ENCODE measurements at places on chromosomes 12 and 14. TPM values are rescaled to one million over a fixed set of nuclear protein-coding genes. Genes with fewer than 3 reads are reported as not detected.

- DNase-seq = no peak
These were observed 52.9 kb downstream of the GNS start for GRCh38 chr12:64706306-64706705.

DNA sequence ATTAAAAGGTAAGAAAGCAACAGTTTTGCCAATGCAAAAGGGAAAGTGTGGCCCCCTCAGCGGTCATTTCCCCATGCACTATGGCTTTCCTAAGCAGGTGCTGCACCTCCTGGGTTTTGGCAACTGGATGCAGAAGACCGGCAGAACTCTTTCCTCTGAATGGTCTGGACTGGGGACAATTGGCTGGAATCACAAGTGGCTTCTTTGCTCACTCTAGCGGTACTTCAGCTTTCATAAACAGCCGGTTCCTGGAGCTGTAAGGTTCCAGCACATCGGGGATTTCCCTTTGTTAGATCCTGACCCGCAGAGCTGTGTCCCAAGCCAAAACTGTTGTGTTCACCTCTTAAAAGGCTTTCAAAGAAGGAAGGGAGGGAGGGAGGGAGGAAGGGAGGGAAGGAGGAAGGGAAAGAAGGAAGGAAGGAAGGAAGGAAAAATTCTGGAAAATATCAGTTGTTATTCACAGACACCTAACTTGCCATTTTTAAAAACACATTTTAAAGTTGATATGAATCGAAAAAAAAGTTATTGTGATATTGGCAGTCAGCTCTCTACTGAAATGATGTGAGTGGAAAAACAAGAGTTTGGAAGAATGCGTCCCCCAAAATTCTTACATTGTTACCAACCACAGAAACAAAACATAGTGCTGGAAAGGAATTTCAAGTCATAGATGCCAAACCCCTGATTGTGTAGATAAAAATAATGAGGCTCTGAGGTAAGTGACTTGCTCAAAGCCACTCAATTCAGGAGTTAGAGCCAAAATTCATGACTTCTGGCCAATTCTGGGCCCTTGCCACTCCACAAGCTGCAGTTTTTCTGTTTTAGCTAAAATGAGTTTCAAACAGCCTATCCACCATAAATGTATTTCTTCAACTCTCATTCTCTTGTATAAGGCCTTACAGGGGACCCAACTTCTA is 220.6 kb upstream of the HMGA2 start:
- no peak for DNase-seq

GRCh38 chr14:94617366-94617941 is 5.3 kb downstream of the SERPINA3 start:
- DNase-seq = no peak

GRCh38 chr12:51098611-51099010 is 15.2 kb upstream of the CSRNP2 start:
- no peak for DNase-seq

DNA sequence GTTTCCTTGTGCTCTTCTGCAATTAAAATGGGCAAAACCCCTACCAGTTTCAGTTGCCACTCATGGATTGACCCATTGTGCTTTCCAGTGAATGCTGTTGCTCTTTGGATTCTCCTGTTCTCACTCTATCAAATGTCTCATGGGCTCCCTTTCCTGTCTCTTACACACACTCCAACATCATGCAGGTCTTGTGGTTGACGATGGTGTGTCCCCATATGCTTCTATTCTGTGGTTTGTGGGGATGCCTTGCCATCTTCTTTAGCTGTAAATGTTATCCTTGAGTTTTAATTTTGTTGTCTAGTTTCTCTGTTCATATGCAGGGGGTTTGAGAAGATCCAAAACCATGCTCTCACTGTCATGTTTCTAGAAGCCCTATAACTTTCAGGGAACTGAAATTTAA is 31.9 kb upstream of the FBXO34 start:
- DNase-seq = no peak

KRT82 gene
- not detected for total RNA-seq

PGF gene
- total RNA-seq = not detected

IAPP gene
- not detected for total RNA-seq
